M059J (cell line): ENCODE measurements at places on chromosomes 7 and 10. TPM values are rescaled to one million over a fixed set of nuclear protein-coding genes. Genes with fewer than 3 reads are reported as not detected.

DNA sequence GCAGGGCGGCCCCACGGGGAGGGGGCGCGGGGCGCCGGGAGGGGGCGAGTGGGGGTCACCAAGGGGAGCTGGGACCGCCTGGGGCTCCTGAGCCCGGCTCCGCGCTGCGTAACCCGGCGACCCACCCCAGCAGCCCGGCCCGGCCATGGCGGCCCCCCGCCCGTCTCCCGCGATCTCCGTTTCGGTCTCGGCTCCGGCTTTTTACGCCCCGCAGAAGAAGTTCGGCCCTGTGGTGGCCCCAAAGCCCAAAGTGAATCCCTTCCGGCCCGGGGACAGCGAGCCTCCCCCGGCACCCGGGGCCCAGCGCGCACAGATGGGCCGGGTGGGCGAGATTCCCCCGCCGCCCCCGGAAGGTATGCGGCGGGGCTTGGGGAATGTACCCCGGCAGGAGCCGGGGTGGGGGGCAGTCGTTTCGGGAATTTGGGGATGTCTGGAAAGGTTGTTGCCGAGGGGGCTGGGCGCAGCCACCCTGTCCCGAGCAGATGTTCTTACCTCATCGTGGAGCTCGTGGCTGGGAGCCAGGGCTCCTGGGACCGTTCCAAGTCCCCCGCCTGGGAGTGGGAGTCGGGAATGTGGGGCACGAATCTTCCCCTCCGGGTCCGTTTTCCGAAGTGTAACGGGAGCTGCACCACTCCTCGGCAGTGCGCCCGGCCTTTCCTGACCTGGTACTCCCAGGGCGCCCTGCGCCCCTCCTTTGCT, 431 bp downstream of the ZYX start:
- peak; percentile 76 for DNase-seq

EPC1 gene
- 8.2 and 8.5 TPM in 2 replicates for total RNA-seq

CLRN3 gene
- not detected in 2 replicates for total RNA-seq

GRCh38 chr7:151406886-151407583, 2.8 kb downstream of the WDR86 start:
- DNase-seq = no peak

AUTS2 gene
- 1.9 and 6.9 TPM in 2 replicates for total RNA-seq

TFEC gene
- 0.02 and 0.32 TPM in 2 replicates for total RNA-seq

GRCh38 chr7:6161463-6162330, 110.7 kb downstream of the CYTH3 start:
- DNase-seq = no peak

DNA sequence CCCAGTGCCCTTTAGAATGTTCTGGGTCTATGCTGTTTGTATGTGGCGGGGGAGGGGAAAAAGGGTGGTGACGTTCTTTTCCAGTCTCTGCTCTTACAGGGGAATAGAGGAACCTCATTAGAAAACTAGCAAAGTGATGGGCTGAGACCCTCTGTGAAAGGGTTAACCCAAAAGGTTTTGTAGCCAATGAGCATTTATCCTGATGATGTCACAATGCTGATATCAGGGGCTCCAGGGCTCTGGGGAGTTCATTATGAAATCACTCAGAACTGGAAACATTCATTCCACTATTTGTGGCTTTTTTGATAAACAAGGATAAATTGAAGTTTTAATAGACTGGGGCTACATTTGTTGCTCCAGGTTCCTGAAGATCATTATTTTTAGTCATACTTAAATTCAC, 71.7 kb downstream of the ARID5B start:
- DNase-seq = no peak

DNA sequence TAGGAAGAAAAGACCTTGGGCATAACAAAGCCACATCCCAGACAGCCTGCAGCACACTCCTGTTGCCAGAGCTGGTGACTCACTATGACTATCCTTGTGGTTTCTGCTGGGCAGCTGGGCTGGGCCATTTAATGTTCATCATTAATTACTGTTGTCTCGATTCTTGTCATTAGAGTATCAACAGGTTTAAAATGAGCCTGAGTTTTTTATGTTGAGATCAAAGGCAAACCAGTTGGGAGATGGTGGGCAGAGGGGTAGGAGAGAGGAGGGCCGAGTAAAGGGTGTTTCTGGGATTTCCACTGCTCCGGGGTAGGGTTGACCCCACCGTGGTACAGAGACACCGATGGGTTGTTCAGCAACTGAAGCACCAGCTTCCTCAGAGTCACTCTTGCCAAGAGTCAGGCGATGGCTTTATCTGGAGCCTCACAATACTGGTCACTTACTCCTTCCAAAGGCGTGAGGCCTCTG, 128.7 kb upstream of the LYZL1 start:
- DNase-seq = peak; percentile 92

DNA sequence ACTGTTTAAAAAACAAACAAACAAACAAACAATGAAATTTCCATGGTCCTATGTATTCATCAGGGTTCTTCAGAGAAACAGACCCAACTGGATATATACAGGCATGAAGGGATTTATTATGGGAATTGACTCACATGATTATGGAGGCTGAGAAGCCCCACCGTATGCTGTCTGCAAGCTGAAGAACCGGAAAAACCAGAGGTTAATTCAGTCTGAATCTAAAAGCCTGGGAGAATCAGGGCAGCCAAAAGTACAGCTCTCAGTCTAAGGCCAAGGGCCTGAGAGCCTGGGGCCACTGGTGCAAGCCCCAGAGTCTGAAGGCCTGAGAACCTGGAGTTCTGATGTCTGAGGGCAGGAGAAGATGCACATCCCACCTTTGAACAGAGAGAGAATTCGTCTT, 163.5 kb downstream of the MDFIC start:
- DNase-seq = no peak

SP8 gene
- not detected in 2 replicates for total RNA-seq

DNA sequence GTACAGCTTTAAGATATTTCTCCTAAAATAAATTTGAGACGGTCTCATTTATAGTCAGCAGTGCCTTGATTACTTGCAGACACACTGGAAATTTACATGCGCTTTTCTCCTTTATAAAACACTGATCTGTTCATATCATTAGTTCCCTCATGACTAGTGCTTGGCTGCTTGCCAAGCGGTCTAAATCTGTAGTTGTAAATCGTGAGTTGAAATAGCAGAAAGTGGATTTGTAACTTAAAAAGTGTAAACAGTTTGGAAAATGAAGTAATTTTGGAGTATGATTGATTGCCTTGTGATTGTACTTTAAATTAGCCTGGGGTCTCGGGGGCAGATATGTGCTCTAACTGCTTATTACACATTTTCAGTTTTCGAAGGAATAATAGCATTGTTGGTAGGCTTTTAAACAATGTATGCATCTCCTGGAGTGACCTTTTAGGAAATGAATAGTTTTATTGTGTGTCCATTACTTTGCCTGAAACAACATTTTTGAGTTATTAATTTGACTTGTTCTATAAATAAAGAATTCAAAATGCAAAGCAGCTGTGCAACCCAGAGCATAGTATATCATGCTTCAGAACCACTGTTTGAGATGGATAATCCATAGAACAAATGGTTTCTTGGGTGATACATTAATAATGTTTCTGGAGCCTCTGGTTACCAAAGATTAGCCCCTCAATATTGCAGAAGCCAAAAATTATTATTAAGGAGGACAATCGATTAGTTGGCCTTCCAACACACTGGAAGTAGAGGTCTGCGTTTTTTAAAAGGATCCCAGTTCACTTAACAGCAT, 73.3 kb downstream of the ARID5B start:
- peak; percentile 74 for DNase-seq

DNA sequence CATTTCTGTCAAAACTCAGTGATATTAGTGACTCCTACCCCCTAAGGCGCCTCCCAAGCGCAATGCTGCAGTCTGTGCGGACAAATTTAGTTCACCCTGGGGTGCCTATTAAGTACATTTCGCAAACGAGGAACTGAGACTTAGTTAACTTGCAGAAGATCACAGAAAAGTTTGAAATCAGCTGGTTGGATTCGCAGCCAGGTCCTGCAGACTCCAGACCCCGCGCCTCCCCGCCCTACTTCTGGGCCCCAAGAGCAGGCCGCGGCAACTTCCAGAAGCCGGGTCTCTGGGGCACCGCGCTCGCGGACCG, 588 bp downstream of the CYREN start:
- DNase-seq = no peak

GRCh38 chr7:30852308-30852684, 59.4 kb upstream of the AQP1 start:
- no peak for DNase-seq

TSPAN15 gene
- total RNA-seq = 109 and 179 TPM in 2 replicates

WDR86 gene
- total RNA-seq = 0.05 TPM in 1 of 2 replicates, not detected in the other

MTURN gene
- total RNA-seq = 0.42 and 3.8 TPM in 2 replicates

GRCh38 chr10:101848894-101849351, 5.3 kb upstream of the KCNIP2 start:
- no peak for DNase-seq

GRCh38 chr10:76082956-76083355, 651.5 kb downstream of the LRMDA start:
- DNase-seq = peak; percentile 94

DNA sequence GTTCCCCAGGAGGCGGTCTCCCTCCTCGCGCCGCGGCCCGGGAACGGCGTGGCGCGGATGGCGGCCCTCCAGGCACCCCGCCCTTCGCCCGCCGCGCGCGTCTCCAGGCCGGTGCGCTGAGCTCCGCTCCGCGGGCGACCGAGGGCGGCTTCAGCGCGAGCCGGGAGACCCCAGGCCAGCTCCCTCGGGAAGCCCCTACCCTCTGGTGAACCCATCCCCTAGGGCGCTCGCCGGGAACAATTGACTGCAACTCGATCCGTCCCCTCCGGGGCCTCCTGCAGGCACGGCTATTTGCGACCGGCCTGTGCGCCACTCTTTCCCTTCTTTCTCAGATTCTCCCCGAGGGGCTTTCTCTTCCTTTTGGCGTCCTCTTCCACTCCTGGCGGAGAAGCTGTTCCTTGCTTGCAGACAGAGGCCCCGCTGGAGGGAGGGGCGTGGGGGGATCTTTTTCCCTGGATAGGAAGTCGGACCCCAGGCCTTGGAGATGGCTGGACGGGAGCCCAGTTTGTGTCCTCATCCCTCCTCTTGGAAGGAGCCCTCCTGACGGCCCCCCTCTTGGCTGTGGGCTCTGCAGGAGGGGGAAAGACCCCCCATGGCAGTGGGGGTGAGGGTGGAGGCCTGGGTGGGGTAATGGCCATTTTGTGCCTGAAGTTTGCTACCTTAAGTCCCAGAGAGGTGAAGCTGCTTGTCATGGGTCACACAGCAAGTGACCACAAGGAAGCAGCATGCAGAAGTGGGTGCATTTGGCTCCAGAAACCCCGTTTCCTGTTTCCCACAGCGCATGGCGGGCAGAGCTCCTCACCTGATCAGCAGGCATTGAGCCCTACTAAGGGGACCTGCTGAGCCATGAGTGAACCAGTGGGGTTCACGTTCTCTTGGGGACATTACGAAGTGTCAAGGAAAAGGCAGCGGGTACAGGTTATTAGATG, 171.2 kb upstream of the TNRC18 start:
- peak; percentile 57 for DNase-seq

GRCh38 chr10:91683975-91684374, 51.1 kb upstream of the PPP1R3C start:
- peak; percentile 87 for DNase-seq

- no peak for DNase-seq
These were observed 184.5 kb upstream of the SP8 start for GRCh38 chr7:20971219-20971618.

DNA sequence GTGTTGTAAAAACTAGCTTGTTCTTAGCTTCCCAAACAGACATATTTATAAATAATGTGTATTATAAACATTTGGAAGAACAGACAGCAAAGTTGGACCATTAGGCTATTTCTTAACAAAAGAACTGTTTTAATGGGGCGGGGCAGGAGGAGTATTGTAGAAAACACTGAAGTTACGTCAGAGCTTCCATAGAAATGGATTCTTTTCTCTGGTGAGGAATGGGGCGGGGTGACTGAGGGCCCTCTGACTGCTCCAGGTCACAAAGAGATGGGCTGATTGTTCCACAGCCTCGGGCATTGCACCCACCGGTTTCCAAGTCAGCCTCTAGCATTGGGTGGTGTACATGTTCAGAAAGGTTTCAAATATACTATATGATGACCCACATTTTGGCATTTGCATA, 36.8 kb upstream of the ADAM12 start:
- DNase-seq = no peak

DNA sequence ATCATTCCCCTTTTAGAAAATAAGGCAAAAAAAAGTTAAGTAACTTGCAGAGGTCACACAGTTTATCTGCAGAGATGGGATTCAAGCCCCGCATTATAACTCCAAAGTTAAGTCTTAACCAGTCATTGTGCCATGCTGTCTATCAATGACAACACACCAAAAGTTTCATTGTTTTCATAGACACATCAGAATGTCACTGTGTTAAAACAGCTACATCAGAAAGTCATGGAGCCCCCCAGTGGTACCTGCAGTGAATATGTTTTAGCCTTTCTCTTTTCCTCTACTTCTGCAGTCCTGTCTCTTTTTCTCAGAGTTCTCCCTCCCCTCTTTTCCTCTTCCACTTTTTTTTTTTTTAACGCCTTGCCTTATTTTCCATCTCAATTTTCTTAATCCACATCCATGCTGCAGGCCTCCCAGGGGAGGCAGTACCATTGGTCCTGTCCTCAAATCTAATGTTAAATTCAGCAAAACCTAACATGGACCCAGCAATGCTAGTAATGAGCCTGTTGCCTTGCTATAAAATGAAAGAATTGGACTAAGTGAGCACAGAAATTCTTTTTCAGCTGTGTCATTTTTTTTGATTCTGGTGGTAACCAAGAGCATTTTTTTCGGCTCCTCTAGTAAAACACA, 3.8 kb upstream of the NRCAM start:
- peak; percentile 48 for DNase-seq

- peak; percentile 84 for DNase-seq
These were observed 42.5 kb downstream of the CCDC71L start for GRCh38 chr7:106618480-106618879.

GRCh38 chr10:72240371-72240770, 24.3 kb upstream of the ASCC1 start:
- DNase-seq = no peak

DNA sequence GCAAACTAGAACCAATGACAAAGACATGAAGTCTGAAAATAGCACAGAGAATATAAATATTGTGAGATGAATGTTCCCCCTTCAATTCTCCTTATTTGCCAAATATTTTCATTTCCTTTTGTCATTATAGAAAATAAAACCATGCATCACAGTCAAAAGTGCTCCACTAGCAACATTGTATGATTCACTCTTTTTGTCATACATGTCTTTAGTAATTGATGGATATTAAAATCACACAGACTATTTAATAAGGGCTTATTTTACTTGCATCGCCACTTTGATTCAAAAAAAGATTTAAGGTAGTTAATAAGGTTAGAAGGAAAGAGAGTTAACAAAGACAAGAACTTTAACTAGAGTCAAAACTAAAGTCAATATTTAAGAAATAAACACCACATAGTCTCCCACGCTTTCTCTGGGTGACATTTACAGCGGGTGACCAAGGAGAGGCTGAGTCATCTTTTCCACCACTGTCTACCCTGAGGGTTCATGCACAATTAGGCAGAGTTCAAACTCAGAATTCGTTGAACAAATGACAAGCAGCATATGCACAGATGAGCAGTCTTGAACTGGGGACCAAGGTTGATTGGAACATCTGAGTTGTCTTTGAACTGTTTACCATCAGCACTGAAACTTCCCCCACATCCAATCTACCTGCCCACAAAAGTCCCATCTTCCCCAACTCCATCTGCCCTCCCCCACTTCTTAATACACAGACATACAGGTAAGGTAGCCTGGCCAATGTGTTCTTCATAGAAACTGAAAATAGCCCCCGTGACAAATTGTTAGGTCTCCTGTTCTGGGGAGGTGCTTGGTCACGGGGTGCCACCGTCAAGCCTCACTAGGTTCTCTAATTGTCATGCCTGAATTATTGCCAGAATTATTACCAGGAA, 42.5 kb downstream of the C7orf25 start:
- DNase-seq = peak; percentile 93

KCNK18 gene
- total RNA-seq = not detected in 2 replicates

- DNase-seq = no peak
These were observed 36.8 kb downstream of the PPIF start for GRCh38 chr10:79383974-79384606.

- peak; percentile 31 for DNase-seq
These were observed 69.8 kb downstream of the MET start for GRCh38 chr7:116741625-116742316.
